Thymus (tissue), 14 donors: ENCODE measurements at places on chromosomes 7 and 10. TPM values are rescaled to one million over a fixed set of nuclear protein-coding genes. Genes with fewer than 3 reads are reported as not detected.

The PRKCQ gene
- 55.2 TPM for total RNA-seq

The SLC26A4 gene
- 0.14 TPM for total RNA-seq

The TCTN3 gene
- total RNA-seq: 14.9 TPM

The MBL2 gene
- 0.05 TPM for total RNA-seq

The C7orf57 gene
- 0.05 TPM for total RNA-seq

The CAMK1D gene
- total RNA-seq: 14.6 TPM

The EMX2 gene
- total RNA-seq: 0.09 TPM

GRCh38 chr7:157495177-157495553 is 158.4 kb downstream of the DNAJB6 start:
- DNase-seq: no peak

GRCh38 chr7:151895008-151895630 is 18.2 kb upstream of the PRKAG2 start:
- no peak for DNase-seq

DNA sequence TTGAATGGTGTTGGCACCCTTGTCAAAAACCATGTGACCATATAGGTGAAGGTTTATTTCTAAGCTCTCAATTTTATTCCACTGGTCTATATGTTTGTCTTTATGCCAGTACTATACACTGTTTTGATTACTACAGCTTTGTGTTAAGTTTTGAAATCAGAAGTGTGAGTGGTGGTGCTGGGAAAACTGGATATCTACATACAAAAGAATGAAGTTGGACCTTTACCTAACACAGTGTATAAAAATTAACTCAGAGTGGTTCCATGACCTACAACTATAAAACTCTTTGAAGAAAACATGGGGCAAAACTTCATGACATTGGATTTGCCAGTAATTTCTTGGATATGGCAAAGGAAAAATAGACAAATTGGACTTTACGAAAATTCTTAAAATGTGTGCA is 112.2 kb downstream of the NRF1 start:
- no peak for DNase-seq

DNA sequence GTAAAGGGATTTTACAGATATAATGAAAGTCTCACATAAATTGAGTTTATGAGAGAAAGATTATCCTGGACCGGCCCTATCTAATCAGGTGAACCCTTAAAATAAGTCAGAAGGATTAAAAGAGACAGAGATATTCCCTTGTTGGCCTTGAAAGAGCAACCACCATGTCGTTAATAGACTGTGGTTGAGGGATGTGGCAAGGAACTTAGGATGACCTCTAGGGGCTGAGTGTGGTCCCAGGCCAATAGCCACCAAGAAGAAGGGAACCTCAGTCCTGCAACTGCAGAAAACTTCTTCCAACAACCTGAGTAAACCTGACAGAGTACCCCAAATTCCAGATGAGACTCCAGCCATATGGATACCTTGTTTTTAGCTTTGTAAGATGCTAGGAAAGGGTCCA is 121.5 kb downstream of the POLR1F start:
- DNase-seq: no peak

DNA sequence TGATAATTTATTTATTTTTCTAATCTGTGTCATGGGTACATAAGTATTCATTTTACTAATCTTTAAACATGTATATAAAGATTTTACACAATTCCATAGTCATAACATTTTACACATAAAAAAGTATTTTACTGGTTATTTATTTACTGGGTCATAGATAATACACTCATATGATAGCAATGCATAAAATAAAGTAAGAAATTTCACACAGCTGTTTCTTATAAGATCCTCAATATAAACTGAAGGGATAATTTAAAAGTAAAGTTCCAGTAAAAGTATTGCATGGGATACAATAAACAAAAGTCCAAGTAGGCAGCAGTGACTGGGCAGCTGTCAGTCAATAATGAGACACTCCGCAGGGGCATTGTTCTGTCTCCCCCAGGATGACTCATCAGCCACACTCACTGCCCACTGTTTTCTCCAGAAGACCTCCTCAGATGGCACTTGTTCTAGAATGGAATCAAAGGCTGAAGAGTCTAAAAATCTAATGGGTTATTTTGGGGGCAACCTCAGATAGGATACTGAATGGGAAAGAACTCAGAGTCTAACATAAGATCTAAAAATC is 32.7 kb downstream of the DPY19L1 start:
- DNase-seq: no peak

- no peak for DNase-seq
Observed at GRCh38 chr7:95502403-95502802, 16.7 kb downstream of the ASB4 start.

GRCh38 chr10:116588995-116589394 is 1.8 kb upstream of the PNLIPRP1 start:
- DNase-seq: no peak

DNA sequence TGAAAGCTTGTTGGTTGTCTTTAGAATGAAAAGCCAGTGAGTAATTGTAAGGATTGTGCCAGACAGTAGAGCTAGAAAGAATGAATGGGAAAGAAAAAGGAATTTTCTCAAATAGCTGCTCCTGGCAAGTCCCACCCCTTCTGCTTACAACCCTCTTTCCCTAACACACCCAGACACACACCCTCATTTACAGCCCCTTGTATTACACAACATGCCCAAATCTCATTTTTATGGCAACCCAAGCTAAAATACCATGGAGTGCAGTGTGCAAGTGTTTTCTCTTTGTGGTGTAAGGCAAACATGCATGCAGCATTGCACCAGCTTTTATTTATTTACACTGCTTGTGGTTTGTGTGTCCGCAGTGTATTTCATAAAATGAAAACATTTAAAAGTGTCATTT is 1.5 kb downstream of the PRKAR2B start:
- DNase-seq: no peak

DNA sequence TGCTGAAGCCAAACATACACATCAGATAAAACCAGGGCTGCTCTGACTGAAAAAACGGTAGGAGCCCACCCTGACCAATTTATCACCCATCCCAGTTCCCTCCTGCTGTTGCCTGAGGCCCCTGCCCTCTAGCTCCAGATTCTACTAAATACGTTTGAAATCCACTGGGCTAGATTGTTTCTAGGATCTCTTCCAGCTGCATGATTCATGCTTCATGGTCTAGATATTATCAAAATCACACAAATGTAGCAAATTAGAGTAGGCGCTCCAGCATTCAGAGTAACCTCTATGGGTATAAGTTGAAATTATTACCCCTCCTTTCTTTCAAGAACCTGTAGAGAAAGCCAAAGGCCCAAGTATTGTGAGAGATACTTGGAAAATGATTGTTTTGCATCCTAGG is 151.2 kb upstream of the FAM13C start:
- DNase-seq: no peak

DNA sequence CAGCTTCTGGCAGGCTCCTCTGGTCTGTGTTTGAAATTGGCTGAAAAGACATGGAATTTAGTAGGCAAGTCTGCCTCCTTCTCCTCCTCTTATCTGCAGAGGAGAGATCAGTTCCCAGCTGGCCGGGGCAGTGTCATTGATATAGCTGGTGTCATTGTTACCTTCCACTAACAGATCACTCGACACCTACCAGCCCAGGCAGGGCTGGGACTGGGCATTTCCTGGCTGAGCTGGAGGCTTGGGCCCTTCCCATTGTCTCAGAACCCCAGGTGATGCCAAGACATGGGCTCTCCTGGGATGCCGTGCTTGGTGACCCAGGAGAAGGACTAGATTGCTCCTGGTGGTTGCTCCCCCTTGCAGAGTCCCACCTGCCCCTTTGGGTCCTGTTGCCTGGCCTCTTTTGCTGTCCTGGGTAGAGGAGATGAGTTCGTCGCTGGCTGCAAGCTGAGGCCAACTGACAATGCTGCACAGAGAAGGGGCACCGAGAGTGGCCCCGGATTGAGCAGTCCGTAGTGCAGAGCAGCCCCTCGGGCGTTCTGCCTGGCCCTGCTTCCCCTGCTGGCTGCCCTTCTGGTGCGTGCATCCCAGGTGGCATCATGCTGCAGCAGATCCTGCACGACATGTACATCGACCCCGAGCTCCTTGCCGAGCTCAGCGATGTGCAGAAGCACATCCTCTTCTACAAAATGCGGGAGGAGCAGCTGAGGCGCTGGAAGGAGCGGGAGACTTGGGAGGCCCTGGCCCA is at the start of gene SH2D4B:
SH2D4B (plus strand) TSS at position 167 of the 745 bp plus-strand sequence; CDS start at position 597, 430 bp downstream.
- no peak for DNase-seq

DNA sequence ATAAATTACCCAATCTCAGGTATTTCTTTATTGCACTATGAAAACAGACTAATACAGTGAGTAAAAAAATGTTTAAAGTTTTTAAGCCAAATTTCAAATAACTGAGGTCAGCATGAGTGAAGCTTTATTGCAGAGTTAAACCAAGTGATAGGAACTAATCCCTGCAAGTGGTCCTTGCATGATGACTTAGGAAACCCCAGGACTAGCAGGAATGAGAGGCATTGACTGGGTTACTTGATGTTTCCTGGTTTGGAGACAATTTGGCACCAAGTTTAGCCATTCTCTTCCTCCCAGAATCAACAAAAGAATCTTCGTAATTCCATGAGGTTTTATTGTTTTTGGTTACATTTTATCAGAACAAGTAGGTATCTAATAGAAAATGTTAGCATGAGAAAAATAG is 194.2 kb downstream of the BICC1 start:
- DNase-seq: no peak

DNA sequence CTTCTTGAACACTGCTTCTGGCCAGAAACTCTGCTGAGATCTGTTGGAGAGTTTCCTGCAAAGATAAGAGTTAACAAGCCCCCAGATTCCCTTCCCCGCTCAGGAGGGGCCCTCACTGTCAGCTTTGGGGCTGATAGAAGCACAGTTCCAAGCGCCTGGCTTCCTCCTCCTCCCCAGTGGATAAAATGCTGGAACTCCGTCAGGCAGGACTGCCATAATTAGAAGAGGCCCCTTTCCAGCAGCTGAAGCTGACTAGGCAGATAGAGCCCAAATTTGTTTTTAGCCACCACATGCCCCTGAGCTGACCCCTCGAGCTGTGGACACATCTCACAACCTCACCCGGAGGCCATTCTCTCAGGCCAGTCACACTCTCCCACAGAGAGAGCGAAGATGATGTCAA is 89.4 kb downstream of the TBXAS1 start:
- no peak for DNase-seq

- no peak for DNase-seq
Observed at GRCh38 chr7:30113144-30113543, 21.6 kb upstream of the MTURN start.

- no peak for DNase-seq
Observed at GRCh38 chr10:100736144-100736808, 9.1 kb upstream of the PAX2 start.

GRCh38 chr7:662576-662975 is 63.9 kb upstream of the DNAAF5 start:
- no peak for DNase-seq

DNA sequence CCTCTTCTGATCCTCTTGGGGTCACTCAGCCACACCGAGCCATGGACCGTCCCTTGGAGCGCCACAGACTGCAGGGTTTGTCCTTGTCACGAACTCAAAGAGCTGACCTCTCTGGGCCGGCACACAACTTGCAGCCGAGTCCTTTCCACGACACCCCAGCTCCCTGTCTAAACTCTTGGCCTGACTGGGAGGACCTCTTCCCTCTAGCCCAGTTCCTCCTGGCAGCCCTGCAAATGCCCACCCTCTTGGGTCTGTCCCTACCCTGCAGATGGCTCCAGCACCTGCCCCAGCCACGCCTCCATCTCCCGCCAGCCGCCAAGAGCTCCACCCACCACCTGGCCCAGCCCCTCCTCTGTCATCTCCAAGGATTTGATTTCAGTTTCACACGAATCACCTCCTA is 339.2 kb downstream of the DNAJB6 start:
- no peak for DNase-seq

DNA sequence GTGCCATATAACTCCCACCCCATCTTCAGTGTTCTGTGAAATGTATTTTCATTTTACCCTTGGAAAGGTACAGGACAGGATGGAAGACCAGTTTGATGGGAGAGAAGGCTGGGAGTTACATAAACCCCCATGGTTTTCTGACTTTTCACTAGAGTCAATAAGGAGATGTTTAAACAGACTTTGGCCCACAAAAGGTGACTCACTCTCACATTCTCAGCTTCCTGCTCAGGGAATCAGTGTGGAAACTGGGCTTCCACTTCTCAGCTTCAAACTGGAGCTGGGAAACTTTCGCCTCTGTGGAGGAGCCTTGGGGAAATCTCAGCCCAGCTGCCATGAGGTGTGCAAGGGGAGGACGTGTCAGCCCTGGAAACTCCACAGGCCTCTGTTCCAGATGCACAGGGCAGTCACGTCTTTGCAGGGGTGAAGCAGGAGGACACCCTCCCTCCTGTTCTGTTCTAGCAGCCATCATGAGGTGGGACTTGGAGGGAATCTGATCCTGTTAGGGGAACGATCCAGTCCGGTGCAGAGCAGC is 560.5 kb upstream of the GALNT17 start:
- no peak for DNase-seq

DNA sequence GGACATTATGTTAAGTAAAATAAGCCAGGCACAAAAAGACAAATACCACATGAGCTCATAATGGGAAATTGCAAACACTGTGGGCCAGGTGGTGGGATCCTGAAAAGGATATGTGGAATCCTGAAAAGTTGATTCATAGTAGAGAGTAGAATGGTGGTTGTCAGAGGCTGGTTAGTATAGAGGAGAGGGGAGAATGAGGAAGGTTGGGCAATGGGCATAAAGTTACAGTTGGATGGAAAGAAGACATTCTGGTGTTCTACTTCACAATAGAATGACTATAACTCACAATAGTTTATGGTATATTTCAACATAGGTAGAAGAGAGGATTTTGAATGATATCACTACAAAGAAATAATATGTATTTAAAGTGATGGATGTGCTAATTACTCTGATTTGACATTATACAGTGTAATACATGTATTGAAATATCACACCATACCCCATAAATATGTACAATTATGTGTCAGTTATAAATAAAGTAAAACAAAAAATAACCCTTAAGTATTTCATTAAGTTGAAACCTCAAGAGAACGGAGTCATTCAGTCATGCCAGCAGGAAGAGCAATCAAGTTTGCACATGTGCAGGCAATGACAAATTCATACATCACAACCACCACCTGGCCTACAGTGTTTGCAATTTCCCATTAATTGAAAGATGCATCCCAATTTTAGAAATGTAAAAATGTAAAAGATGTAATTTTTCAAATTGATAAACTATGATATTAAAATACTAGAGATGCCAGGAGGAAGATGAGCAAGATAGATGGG is 156.7 kb downstream of the MAGI2 start:
- DNase-seq: no peak

- no peak for DNase-seq
Observed at GRCh38 chr10:125567529-125567928, 115.4 kb downstream of the TEX36 start.

DNA sequence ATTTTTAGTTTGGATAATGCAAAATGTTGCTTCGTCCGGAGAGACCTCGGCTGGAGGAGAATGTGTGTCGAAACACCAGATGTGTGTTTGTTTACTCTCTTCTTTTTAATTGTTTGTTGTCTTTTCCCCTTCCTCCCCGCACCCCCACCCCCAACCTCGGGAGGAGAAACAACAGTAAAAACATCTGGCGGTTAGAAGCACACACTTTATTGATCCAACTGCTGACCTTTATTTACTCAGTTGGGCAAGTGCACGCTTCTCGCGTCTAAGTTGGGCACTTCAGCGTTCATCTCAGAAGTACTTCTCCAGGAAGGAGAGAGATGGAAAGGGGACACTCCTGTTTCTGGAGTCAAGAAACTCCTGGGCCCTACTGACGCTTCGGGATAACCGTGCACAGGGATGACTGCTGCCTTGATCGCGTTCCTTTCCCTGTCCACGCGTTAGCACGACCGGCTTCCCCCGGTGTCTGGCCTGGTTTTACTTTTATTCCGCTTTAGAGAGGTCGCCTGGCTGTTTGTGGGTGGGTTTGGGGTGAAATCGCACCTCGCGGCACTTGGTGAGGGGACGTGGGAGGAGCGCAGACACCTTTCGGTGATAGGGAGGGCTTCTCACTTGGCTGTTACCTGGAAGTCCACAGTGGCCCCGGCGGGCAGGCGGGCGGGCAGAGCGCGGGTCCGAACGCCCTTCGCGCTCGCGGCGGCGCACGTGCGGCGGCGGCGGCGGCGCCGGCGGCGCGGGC is 168.3 kb upstream of the PPP1R3A start:
- no peak for DNase-seq
